ENCODE measurements at places on chromosomes 2 and 18.

DNA sequence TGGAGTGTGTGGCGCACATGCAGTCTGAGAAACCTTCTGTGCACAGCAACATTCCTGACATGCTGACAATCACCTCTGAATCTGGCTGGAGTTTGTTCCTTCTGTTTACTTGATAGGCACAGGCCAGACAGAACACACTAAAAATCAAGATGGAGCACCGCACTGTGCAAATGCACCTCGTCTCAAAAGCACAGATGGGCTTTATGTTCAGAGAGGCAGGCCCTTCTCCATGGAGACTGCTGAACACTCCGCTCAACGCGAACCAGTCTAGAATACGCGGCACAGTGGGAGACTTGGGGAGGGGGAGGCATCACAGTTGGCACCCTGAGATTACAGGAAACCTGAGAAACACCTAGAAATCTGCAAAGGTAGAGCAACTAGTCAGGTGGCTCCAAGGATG, 58.4 kb upstream of the DNMT3A start:
- DNase-seq, result no peak

GRCh38 chr2:168814939-168815907, 12.8 kb downstream of the NOSTRIN start:
- DNase-seq, result no peak

- DNase-seq, result no peak
Observed at GRCh38 chr2:129014432-129014831, 695.8 kb upstream of the HS6ST1 start.

GRCh38 chr2:182929972-182930371, 63.5 kb upstream of the FRZB start:
- no peak for DNase-seq
